ENCODE measurements at places on chromosomes 5 and 9. TPM values are rescaled to one million over a fixed set of nuclear protein-coding genes. Genes with fewer than 3 reads are reported as not detected.

IFNA2 gene
- total RNA-seq: not detected

GRCh38 chr9:90805006-90805996 is 3.7 kb downstream of the SYK start:
- DNase-seq: no peak

DNA sequence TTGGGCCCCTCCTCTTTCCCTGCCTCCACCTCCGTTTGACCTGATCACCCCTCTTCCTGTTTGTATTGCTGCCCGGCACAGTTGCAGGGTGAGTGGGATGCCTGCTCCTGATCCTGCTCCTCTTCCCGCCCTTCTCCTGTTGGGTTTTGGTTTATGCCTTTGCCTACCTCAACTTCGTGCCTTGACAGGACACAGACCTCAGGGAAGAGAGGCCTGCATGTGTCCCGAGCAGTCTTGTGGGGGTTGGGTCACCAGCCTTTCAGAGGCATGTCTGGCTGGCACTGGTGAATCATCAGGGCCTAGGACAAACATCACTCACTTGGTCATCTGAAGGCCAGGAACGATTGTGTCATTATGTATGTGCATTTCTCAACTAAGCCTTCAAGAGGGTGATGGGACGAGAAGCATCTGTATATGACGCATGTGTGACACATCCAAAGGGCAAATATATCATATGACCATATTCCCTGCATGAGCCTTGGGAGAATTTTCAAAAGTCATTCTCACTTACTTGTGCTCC is 56.9 kb downstream of the NPR3 start:
- DNase-seq: peak; percentile 85

TEX48 gene
- not detected for total RNA-seq

CCNO gene
- 2.6 TPM for total RNA-seq

STXBP1 gene
- 12.4 TPM for total RNA-seq

- no peak for DNase-seq
Observed at GRCh38 chr5:72541501-72542225, 34.5 kb upstream of the ZNF366 start.

DNA sequence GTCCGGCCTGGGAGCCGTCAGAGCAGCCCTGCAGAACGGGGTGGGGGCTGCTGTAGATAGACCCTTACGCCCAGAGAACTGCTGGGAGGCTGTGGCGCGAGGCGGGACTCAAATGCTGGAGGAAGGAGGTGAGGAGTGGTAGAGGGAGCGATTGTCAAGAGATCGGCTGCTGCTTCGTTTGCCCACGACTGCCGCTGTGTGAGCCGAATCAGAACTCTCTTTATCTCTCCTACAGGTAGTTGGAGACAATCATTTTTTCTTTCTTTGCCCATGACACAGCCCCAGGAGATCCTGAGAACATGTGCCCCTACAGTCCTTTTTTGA is 456 bp downstream of the ZNF79 start:
- no peak for DNase-seq

DNA sequence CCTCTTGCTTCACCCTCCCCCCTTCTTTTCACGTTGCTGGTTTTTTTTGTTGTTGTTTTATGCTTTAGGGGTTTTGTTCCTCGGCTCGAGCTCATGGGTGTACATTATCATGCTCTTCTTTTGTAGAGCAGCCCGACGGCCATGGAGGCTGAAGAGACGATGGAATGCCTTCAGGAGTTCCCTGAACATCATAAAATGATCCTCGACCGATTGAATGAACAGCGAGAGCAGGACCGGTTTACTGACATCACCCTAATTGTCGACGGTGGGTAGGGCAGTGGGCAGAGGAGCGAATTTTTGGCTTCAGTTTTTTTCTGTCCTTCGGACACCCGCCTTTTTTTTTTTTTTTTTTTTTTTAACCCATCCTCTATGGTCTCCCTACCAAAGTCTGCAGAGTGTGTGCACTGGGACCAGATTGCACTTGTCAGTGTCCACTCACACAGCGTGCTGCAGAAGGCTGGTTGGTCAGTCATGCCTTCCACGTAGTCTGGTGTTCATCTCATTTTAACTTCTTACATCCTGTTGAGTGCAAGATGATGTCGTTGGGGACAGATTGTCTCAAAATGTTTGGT is 1.3 kb downstream of the ZNF131 start:
- peak; percentile 50 for DNase-seq

CKMT2 gene
- total RNA-seq: not detected

GRCh38 chr5:102986074-102986473 is 133.9 kb downstream of the GIN1 start:
- no peak for DNase-seq

DNA sequence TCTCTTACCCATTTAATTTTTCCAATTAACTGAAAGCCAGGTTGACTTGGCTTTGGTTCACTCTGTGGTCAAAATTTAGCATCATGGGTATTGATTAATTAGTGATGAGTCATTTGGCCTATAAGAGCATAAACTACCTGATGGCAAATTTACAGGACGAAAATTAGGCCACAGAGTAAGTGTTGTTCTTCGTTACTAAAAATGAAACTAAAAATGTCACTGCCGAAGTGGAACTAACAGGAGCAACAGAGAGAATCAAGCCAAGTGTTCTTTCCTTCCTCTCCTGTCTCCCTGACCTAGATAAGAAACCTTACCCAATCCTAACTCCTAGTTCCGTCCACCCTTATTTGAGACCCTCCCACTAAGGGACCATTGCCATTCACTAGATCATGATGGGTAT is 176.9 kb downstream of the RAB3C start:
- DNase-seq: peak; percentile 38

- DNase-seq: peak; percentile 62
Observed at GRCh38 chr9:128215491-128216409, 12.6 kb downstream of the DNM1 start.

SMIM3 gene
- total RNA-seq: 175 TPM

SLC36A1 gene
- total RNA-seq: 2.5 TPM

PCDHA2 gene
- not detected for total RNA-seq

PCDHA13 gene
- total RNA-seq: not detected

DNA sequence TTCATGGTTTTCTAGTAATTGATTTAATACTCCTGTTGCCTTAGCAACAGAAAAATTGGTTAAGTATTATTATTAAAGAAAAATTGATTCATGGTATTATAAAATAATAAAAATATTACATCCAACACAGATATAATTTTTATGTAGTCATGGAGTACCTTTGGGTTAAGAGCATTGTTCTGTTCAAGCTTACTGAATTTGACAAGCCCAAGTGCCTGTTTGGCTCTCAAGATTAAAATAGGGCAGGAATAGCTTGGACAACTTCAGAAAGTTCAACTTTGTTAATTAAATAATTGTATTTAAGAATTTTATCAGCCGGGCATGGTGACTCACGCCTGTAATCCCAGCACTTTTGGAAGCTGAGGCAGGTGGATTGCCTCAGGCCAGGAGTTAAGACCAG is 82.0 kb downstream of the NIPBL start:
- no peak for DNase-seq

GRCh38 chr9:127903557-127904475 is 4.4 kb upstream of the ST6GALNAC6 start:
- no peak for DNase-seq

GRCh38 chr9:98159790-98160189 is 32.6 kb downstream of the CORO2A start:
- DNase-seq: no peak

- DNase-seq: no peak
Observed at GRCh38 chr9:136231478-136232297, 13.9 kb downstream of the QSOX2 start.

GRCh38 chr5:181043285-181044092 is 3.4 kb downstream of the BTNL9 start:
- peak; percentile 6 for DNase-seq

- no peak for DNase-seq
Observed at GRCh38 chr9:97543561-97543960, 42.1 kb downstream of the TMOD1 start.

GRCh38 chr5:163649514-163649913 is 144.1 kb downstream of the MAT2B start:
- DNase-seq: peak; percentile 75

NXNL2 gene
- 1.1 TPM for total RNA-seq

- peak; percentile 99 for DNase-seq
Observed at GRCh38 chr5:172412724-172413286, 41.5 kb downstream of the SH3PXD2B start.

GRCh38 chr5:168123631-168124528 is 167.6 kb upstream of the WWC1 start:
- DNase-seq: peak; percentile 25

CORO2A gene
- 1.3 TPM for total RNA-seq

GRCh38 chr9:75997206-75997605 is 106.7 kb downstream of the PCSK5 start:
- no peak for DNase-seq

DNA sequence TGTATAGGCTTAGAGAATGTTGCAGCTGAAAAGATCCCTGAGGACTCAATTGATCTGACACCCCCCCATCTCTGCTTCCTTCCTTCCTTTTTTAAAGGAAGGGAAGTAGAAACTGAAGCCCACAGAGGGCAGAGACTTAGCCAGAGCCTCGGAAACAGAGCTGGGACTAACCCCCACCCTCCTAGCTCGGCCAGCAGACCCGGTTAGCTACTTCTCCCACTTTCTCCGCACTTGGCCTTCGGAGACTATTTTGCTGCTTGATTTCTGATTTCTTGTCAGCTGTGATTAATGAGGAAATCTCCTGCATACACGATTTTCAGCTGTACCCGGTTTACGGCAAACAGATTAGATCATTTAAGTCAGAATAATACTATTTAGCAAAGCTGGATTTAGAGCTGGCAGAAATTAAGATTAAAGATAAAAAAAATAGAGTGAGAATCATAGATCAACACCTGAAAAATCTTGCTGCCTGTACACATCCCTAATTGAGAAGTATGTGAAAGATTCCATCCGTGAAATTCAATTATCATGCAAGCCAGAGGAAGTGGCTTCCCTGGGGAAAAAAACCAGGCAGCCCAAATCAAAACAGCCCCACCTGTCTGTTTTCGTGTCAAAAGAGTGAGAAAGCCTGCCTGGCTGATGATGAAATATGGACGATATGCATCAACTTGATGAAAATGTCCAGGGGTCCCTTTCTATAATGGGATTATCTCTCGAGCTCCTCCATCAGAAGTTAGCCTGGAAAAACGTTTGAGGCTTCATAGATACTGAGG is 159.5 kb upstream of the SHB start:
- peak; percentile 58 for DNase-seq

DNA sequence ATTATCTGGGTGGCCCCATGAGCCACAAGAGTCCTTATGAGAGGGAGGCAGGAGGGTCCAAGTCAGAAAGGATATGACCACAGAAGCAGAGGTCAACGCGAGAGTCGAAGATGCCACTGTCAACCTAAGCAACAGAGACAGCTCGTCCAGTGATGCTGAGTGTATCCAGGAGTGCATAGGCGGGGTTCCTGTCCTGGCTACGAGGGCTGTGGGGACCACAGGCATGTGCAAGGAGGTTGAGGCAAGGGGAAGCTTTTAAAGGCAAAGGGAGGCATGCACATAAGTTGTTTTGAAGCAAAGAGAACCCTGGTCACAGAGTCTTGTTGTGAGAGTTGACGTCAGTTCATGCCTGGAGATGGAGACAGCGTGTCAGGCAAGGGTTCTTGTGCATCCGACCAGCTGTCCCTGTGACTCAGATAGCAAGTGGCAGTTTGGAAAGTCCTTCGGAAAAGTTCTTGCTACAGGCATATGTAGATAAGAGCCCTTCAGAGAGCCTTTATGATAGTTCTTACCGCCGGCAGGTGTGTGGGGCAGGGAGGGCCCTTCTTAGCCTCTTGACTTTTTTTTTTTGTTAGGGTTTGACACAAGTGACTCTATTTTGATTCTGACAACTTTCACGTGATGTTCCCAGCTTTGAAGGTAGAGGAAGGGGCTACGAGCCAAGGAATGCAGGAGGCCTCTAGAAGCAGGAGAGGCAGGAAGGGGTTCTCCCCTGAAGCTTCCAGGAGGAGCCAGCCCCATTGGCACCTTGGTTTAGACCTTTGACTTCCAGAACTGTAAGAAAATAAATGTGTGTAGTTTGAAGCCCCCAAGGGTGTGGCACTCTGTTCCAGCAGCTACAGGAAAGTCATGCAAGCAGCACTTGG is 66.0 kb upstream of the FCN1 start:
- peak; percentile 4 for DNase-seq

DNA sequence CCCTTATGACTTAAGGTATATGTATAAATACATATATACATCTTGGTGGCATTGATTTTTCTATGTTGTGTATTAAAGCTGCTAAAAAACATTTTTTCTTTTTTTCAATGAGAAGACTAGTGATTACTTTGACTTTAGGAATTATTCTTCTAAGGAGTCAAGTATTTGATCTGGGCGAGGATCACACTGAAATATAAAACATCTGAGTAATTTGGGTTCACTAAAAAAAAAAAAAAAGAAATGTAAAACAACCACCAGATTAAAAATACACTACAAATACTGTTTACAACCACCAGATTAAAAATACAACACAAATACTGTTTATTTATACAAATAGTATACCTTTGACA is 9.0 kb downstream of the UBAP1 start:
- DNase-seq: no peak

- DNase-seq: no peak
Observed at GRCh38 chr5:42387563-42387962, 35.7 kb upstream of the GHR start.

DNA sequence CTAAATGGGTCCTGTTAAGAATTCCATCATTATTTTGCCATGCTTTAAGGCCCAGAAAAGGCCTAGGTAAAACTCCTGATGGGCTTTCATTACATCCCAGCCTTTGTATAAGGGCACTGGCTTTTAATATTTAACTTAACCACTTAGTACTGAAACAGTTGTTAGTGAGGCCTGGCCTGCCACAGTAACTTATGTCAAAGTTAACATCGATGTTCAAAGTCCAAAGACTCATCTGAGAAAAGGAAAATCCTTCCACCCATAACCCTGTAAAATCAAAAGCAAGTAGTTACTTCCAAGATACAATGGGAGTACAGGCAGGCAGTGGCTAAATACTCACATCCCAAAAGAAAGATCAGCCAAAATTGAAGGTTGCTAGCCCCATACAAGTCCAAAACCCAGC is 15.0 kb upstream of the UGT3A1 start:
- no peak for DNase-seq

DNA sequence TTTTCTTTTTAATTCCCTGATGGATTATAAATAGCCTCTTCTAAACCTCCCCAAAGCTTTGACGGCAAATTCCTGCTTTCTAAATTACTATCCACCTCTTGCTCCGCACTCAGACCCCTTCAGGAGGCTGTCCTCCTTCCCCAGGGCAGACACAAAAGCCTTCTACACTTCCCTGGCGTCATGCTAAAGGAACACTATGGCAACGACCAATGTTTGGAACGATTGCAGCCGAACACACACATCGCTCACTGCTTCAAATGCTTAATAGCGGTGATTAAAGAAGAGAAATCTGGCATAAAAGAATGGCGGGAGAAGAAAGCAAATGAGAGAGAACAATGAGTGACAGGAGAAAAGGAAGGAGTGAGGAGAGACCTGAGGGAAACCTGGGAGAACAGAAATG is 297.3 kb downstream of the MLLT3 start:
- no peak for DNase-seq

LCN9 gene
- total RNA-seq: not detected

GRCh38 chr9:76459694-76460635 is 983 bp downstream of the GCNT1 start:
- peak; percentile 30 for DNase-seq

- DNase-seq: no peak
Observed at GRCh38 chr5:135881244-135881643, 14.4 kb downstream of the IL9 start.

GRCh38 chr9:26669701-26670670 is 222.6 kb downstream of the CAAP1 start:
- DNase-seq: no peak

Measured in RPMI7951 (cell line).